ENCODE measurements at places on chromosomes 12 and 14. TPM values are rescaled to one million over a fixed set of nuclear protein-coding genes. Genes with fewer than 3 reads are reported as not detected.

DNA sequence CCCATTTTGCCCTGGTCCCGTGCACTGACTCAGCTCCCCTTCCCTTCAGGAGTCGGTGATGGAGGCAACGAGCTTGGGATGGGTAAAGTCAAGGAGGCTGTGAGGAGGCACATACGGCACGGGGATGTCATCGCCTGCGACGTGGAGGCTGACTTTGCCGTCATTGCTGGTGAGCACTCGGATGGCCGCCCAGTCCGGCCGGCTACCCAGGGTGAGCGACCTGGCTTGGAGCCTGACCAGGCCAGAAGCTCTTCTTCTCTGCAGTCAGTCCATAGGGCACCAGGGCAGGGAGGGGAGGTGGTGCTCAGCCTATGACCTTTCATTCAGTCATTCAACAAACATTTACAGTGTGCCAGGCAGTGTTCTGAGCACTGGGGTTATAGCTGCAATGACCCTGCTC is 39.8 kb downstream of the GPR68 start:
- no peaks in the 10 kb centered on the region for H3K27me3 ChIP-seq
- DNase-seq = peak; percentile 52
- H3K4me3 ChIP-seq = no peak overlapping the region
- no peak overlapping the region for H3K27ac ChIP-seq
- no peaks in the 10 kb centered on the region for H3K4me1 ChIP-seq

- H3K27ac ChIP-seq = peak overlapping the region; percentile 68
- no peak for DNase-seq
Measured at GRCh38 chr12:15209782-15210181, 11.4 kb downstream of the RERG start.

Gene CIROP
- total RNA-seq = not detected

- H3K36me3 ChIP-seq = no peaks in the 10 kb centered on the region
- no peaks in the 10 kb centered on the region for H3K4me1 ChIP-seq
- H3K4me3 ChIP-seq = no peak overlapping the region
- H3K27ac ChIP-seq = no peak overlapping the region
- DNase-seq = no peak
- no peaks in the 10 kb centered on the region for H3K27me3 ChIP-seq
Measured at GRCh38 chr14:82070040-82070439, 536.4 kb upstream of the SEL1L start.

GRCh38 chr14:86515195-86515594 is 985.3 kb downstream of the FLRT2 start:
- H3K4me1 ChIP-seq = no peaks in the 10 kb centered on the region
- DNase-seq = no peak
- no peaks in the 10 kb centered on the region for H3K27me3 ChIP-seq
- H3K36me3 ChIP-seq = no peaks in the 10 kb centered on the region
- no peak overlapping the region for H3K27ac ChIP-seq
- no peak overlapping the region for H3K4me3 ChIP-seq

DNA sequence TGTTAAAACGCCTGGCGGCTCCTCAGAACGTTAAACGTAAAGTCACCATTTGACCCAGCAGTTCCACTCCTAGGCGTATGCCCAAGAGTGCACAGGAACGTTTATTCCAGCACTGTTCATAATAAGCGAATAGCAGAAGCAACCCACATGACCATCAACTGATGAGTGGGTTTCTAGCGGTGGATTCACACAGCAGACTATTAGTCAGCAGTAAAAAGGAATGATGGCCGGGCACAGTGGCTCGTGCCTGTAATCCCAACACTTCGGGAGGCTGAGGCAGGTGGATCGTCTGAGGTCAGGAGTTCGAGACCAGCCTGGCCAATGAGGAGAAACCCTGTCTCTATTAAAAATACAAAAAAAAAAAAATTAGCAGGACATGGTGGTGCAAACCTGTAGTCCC is 22.4 kb upstream of the FBRSL1 start:
- H3K36me3 ChIP-seq = no peaks in the 10 kb centered on the region
- no peak overlapping the region for H3K27ac ChIP-seq
- H3K27me3 ChIP-seq = peaks cover 6% of the 10 kb centered on the region
- no peak for DNase-seq
- no peak overlapping the region for H3K4me3 ChIP-seq

Gene MTA1
- total RNA-seq = 92.8 TPM

DNA sequence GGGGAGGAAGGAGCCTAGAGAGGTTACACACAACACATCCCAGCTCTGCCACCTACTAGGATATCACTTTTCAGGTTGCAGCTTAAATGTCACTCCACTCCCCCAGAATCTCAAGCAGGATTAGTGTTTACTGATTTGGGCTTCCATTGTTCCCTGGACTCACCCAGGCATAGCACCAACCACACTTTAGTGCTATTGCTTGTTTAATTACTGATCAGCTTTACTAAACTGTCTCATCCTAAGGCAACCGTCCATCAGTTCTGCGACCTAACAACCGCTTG is 6.1 kb upstream of the KRT18 start:
- no peak overlapping the region for H3K4me3 ChIP-seq
- H3K27me3 ChIP-seq = no peaks in the 10 kb centered on the region
- no peaks in the 10 kb centered on the region for H3K36me3 ChIP-seq
- no peak overlapping the region for H3K27ac ChIP-seq
- no peaks in the 10 kb centered on the region for H3K4me1 ChIP-seq

Gene SMCO3
- total RNA-seq = 0.16 TPM

DNA sequence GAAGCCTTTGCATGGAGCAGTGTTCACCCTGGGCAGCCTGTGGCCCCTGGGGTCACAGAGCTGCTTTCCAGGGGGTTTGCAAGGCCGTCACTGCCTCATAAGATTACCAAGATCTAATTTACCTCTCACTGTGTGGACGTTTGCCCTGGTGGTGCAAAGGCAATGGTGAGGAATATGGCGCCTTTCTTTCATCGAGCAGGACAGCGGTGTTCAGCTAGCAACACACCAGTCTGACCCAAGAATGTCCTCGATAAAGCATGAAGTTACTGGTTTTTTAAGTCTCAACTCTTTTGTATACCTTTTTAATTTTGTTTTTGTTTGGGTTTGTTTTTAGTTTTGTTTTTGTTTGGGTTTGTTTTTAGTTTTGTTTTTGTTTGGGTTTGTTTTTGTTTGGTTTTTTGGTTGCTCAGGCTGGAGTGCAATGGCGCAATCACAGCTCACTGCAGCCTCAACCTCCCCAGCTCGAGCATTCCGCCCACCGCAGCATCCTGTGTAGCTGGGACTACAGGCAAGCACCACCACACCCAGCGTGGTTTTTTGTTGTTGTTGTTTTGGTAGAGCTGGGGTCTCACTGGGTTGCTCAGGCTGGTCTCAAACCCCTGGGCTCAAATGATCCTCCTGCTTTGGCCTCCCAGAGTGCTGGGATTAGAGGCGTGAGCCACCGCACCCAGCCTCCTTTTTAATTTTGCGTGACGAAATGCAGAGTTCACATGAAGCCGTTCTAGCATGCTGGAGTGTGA is 57.9 kb downstream of the PPP2R5C start:
- no peaks in the 10 kb centered on the region for H3K27me3 ChIP-seq
- DNase-seq = no peak
- H3K36me3 ChIP-seq = no peaks in the 10 kb centered on the region
- H3K4me3 ChIP-seq = no peak overlapping the region
- H3K4me1 ChIP-seq = peaks cover 65% of the 10 kb centered on the region
- H3K27ac ChIP-seq = no peak overlapping the region

DNA sequence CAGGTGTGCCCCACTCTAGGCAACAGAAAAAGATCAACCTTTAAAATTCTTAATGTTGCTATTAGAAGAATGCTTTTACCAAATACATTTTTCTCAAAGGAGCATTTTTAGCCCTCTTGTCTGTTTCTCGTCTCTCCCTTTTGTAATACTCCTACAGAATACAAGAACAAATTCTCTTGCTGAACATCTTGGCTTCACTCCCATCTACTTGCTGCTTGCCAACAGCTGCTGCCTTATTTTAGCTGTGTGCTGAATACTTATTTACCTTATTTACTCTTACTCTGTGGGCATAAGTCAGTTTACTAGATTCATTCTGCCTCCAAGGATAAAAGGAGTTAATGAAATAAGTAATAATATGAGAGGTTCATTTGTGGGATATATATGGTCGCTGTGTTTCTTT is 70.8 kb downstream of the POLR3B start:
- no peak for DNase-seq
- H3K4me1 ChIP-seq = peaks cover 22% of the 10 kb centered on the region
- no peak overlapping the region for H3K4me3 ChIP-seq

GRCh38 chr12:114750917-114751316 is 66.9 kb upstream of the TBX3 start:
- no peak overlapping the region for H3K27ac ChIP-seq
- no peaks in the 10 kb centered on the region for H3K4me1 ChIP-seq
- DNase-seq = no peak
- no peaks in the 10 kb centered on the region for H3K27me3 ChIP-seq
- no peak overlapping the region for H3K4me3 ChIP-seq
- no peaks in the 10 kb centered on the region for H3K36me3 ChIP-seq

- no peak overlapping the region for H3K4me3 ChIP-seq
- DNase-seq = no peak
- H3K36me3 ChIP-seq = peaks cover 68% of the 10 kb centered on the region
- H3K27me3 ChIP-seq = no peaks in the 10 kb centered on the region
- H3K4me1 ChIP-seq = peaks cover 21% of the 10 kb centered on the region
- no peak overlapping the region for H3K27ac ChIP-seq
Measured at GRCh38 chr14:91167380-91167770, 53.5 kb downstream of the DGLUCY start.

DNA sequence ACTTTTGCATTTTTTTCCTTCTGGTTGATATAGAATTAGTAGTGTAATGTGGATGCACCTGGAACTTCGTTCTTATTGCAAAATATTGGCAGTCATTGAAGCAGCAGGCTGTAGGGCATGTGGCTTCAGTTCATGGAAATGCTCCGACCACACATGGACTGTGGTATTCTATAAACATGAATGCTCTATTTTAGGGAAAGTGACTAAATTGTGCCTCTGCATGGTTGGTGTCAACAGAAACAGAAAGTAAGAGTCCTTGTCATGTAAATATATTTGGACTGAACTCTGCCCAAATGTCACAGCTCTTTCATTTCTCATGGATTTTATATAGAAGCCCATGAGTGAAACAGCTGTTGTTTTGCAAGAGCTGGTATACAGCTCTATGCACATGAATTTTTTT is 917.0 kb downstream of the LRFN5 start:
- no peak for DNase-seq
- H3K27ac ChIP-seq = no peak overlapping the region
- H3K36me3 ChIP-seq = no peaks in the 10 kb centered on the region
- H3K27me3 ChIP-seq = no peaks in the 10 kb centered on the region

Gene CMA1
- 1.4 TPM for total RNA-seq

GRCh38 chr14:23306412-23307145 is at the start of gene BCL2L2:
Gene BCL2L2, plus strand, starts transcription at chr14:23306833. Its CDS starts 935 bp downstream, at chr14:23307768.
- no peaks in the 10 kb centered on the region for H3K27me3 ChIP-seq
- peak within 1 kb of the TSS; percentile 87 for H3K27ac ChIP-seq
- peak within 1 kb of the TSS; percentile 77 for H3K4me3 ChIP-seq
- DNase-seq = peak; percentile 97

- no peaks in the 10 kb centered on the region for H3K36me3 ChIP-seq
- H3K27ac ChIP-seq = no peak overlapping the region
- H3K27me3 ChIP-seq = no peaks in the 10 kb centered on the region
- no peak overlapping the region for H3K4me3 ChIP-seq
- no peak for DNase-seq
- H3K4me1 ChIP-seq = no peaks in the 10 kb centered on the region
Measured at GRCh38 chr14:34329301-34329700, 132.7 kb downstream of the SPTSSA start.

Gene CDK4
- 84.2 TPM for total RNA-seq

GRCh38 chr14:37870170-37870569 is 274.7 kb downstream of the TTC6 start:
- peaks cover 20% of the 10 kb centered on the region for H3K4me1 ChIP-seq
- no peaks in the 10 kb centered on the region for H3K27me3 ChIP-seq
- H3K36me3 ChIP-seq = no peaks in the 10 kb centered on the region
- no peak for DNase-seq

Gene PTPN6
- total RNA-seq = 13.6 TPM

DNA sequence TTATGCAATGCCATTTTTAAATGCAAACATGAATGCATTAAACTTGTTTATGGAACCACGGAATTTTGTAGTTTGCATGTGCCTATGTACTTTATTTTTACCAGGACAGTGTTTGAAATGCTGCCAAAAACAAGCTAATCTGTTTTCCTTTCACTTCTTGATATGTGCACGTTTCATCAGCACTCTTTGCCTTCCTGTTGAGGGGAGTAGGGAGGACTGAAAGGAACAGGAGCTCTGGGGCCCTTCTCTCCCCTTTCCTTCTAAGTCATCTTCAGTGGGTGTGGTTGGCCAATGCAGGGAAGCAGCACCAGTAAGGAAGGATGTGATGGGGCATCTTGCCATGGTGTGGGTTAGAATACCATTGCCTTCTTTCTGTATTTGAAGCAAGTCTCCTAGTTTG is 12.1 kb upstream of the PPP4R4 start:
- H3K36me3 ChIP-seq = no peaks in the 10 kb centered on the region
- no peak overlapping the region for H3K27ac ChIP-seq

GRCh38 chr14:69682136-69682535 is 70.7 kb downstream of the SUSD6 start:
- no peaks in the 10 kb centered on the region for H3K27me3 ChIP-seq
- H3K4me1 ChIP-seq = peaks cover 87% of the 10 kb centered on the region
- no peak overlapping the region for H3K4me3 ChIP-seq
- peak overlapping the region; percentile 54 for H3K27ac ChIP-seq
- no peaks in the 10 kb centered on the region for H3K36me3 ChIP-seq

DNA sequence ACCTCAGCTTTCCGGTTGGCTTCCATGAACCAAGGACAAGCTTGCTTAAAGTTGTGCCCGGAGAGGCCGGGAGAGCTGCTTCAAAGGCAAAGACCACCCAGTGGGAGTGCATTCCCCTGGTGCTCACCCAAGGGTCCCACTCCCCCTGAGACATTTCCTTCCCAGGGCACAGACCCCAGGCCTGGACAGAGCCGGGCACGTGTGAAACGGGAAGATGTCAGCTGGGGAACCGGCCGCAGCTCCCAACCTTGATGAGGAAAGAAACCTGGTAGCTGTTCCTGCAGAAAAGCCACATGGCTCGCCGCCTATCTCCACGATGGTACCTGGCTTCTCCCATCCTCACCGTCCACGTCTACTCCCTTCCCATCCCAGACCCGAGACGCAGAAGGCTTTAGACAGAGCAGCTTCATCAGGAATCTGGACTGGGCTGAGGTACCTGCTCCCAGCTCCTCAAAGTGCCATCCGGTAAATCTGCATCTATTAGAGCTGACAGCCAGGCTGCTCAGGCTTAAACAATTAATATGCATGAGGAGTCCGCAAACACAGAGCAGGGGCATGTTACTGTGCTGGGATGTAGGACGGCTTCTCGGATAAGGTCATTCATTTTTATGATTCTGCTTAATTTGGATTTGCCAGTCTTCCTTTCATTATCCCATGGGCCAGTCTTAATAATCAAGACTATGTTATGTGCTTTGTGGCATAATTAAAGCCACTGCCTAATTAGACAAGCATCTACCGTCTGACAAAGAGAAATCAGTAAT is 53.1 kb downstream of the GALNT9 start:
- no peak overlapping the region for H3K4me3 ChIP-seq
- DNase-seq = no peak
- no peak overlapping the region for H3K27ac ChIP-seq
- H3K27me3 ChIP-seq = peaks cover 41% of the 10 kb centered on the region

DNA sequence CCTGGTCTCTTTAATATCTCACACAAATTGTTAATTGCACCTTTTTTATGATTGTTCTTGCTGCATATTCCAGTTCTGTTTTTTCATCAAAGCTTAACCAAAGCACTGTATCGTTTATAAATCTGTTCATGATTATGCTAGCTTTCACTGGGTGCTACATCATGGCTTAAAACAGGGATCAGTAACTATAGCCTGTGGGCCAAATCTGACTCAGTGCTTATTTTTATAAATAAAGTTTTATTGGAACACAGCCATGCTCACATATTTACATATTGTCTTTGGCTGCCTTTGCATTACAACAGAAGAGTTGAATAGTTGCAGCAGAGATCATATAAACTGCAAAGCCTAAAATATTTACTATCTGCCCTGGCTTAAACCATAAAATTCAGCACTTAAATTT is 183.4 kb upstream of the NRXN3 start:
- no peaks in the 10 kb centered on the region for H3K4me1 ChIP-seq
- no peak overlapping the region for H3K27ac ChIP-seq
- no peak for DNase-seq
- H3K4me3 ChIP-seq = no peak overlapping the region
- no peaks in the 10 kb centered on the region for H3K27me3 ChIP-seq

Gene HOXC11
- not detected for total RNA-seq
